ENCODE measurements at places on chromosomes 4 and X.

GRCh38 chr4:1200425-1201035, 28.1 kb upstream of the SPON2 start:
- peak; percentile 91 for DNase-seq

GRCh38 chr4:111618908-111619307, 526.3 kb upstream of the FAM241A start:
- peak; percentile 54 for DNase-seq

GRCh38 chr4:42488114-42488513, 90.8 kb downstream of the SHISA3 start:
- DNase-seq, result no peak

- DNase-seq, result no peak
Observed at GRCh38 chrX:151746502-151746901, 12.0 kb downstream of the CNGA2 start.

- no peak for DNase-seq
Observed at GRCh38 chr4:57612279-57612678, 502.1 kb upstream of the IGFBP7 start.

DNA sequence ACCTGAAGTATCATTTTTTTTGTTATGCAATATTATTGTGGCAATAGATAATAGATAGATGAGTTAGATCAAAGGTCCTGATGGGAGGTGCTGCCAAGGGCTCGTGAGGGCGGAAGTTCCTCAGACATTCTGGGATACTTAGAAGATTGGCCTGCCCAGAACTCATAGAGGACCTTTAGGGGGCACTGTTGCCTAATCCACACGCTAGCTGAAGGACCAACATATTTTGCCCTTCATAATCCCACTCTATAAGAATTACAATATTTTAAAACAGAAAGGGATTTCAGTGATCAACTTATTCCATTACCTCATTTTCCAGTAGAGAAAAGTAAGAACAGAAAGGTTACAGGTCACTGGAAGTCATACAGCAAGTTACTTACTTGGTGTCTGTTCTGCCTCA, 22.9 kb upstream of the COX7B2 start:
- peak; percentile 78 for DNase-seq

GRCh38 chrX:29478336-29479069, 736.9 kb upstream of the MAGEB2 start:
- peak; percentile 68 for DNase-seq

DNA sequence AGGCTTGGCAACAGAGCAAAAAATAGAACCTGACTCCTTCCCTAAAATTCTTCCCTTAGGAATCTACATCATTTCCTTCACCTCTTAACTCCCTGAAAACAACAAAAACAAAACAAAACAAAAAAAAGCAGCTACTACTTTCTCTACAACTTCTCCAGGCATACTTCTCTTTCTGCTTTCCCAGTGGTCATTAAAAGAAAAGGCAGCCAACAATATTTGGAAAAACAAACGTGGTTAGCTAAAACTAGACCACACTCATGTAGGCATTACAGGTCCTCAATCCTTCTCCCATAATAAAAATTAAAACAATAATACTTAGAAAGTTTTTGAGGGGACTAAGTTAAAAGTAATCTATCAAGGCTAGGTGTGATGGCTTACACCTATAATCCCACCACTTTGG, 29.0 kb upstream of the SMIM14 start:
- no peak for DNase-seq

GRCh38 chr4:183540410-183541009, 35.7 kb downstream of the ING2 start:
- peak; percentile 31 for DNase-seq

- DNase-seq, result no peak
Observed at GRCh38 chr4:74282926-74283325, 25.3 kb upstream of the EPGN start.

- DNase-seq, result peak; percentile 4
Observed at GRCh38 chr4:116357758-116358157, 727.6 kb downstream of the TRAM1L1 start.

- no peak for DNase-seq
Observed at GRCh38 chrX:10744007-10744406, 123.6 kb upstream of the MID1 start.

DNA sequence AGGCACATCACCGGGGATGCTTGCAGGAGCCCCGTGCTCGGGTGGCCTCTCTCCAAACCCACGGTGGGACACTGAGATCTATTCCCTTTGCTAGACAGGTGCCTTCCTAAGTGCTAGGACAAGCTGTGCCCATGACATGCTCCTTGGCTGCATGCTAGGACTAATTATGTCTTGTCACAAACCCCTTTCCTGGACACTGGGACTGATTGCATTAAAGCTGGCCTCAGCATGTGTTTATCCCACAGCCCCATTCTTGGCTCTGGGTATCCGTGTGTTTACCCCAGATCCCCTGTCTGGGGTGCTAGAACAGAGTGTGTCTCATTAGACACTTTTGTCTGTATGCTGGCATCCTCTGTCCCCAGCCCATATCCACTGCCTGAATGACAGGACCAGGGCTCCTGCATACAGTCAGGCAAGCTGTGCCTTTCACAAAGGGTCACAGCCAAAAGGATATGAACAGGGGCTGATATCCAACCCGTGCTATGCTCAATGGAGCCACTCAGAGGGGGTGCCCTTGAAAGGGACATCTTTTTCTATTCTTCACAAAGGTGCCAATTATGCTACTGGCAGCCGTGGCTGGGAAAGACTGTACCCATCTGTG, 9.2 kb upstream of the IQSEC2 start:
- no peak for DNase-seq

- no peak for DNase-seq
Observed at GRCh38 chrX:124127496-124127895, 166.0 kb downstream of the STAG2 start.

DNA sequence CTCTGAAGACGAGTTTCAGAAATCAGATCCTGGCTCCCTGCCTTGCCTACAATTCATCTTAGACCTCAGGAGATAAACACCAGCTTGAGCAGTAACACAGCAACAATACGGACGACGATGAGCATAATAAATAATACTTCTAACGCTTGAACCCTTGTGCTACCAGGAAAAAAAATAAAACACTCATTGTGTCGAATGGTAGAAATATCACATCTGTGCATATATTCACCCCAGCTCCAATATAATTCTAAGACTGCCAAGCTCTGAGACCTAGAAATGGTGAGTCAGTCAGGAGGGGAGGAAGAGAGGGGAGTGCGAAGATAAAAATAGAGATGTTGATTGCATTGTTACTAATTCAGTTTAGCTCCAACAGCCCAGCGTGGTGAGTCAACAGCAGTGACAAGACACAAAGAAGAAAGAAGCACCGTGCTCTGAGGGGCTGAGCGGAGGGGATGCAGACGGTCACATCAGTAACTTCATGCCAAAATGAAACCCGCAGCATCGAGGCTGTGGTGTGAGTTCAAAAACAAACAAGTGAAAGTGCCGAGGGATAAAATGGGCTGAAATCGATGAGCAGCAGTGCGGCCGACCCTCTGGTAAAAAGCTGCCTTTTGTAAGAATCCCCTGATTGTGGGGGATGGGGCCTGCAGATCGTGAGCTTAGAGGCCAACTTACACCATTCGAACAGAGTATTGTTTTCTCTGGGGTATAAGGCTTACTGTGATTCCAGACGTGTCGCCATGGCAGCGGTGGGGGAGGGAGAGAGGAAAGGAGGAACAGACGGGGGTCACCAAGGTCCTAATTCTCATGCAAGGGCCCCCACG, 150.4 kb downstream of the MGST2 start:
- DNase-seq, result peak; percentile 83

GRCh38 chr4:72119946-72120345, 88.1 kb downstream of the NPFFR2 start:
- no peak for DNase-seq

- no peak for DNase-seq
Observed at GRCh38 chr4:135552131-135552530, 1350.5 kb upstream of the PABPC4L start.

- DNase-seq, result peak; percentile 19
Observed at GRCh38 chr4:177322266-177322665, 12.6 kb downstream of the NEIL3 start.

GRCh38 chr4:140052050-140052449, 101.9 kb downstream of the MAML3 start:
- peak; percentile 75 for DNase-seq

DNA sequence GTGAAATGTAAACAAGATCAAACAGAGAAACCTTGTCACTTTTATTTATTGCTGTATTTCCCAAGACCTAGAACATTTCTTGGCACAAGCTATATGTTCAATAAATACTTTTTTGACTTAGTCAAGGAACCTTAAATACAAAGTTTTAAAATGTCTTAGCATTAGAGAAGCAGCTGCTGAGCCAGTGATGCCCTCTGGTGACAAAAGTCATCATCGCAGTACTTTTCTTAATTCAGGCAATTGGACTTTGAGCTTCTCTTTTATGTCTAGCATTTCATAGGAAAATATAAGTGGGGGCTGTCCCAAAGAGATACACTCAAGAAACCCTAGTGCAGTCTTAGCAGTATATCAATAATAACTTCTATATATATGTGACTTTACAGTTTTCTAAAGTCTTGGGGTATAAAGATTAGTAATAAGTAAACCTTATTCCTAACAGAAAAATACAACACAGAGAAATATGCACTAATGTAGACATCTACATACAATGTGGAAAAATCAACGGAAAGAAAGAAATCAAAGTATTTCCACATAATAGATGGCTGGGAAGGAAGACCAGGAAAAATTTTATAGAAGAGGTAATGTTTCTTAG, 118.4 kb downstream of the DTHD1 start:
- DNase-seq, result peak; percentile 27

DNA sequence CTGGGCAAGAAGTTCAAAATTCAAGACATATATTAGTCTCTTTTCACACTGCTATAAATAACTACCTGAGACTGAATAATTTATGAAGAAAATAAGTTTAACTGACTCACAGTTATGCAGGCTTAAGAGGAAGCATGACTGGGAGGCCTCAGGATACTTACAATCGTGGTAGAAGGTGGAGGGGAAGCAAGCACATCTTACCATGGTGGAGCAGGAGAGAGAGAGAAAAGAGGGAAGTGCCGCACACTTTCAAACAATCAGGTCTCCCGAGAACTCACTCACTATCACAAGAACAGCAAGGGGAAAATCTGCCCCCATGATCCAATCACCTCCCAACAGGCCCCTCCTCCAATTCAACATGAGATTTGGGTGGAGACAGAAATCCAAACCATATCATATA, 273.3 kb upstream of the RASGEF1B start:
- no peak for DNase-seq

DNA sequence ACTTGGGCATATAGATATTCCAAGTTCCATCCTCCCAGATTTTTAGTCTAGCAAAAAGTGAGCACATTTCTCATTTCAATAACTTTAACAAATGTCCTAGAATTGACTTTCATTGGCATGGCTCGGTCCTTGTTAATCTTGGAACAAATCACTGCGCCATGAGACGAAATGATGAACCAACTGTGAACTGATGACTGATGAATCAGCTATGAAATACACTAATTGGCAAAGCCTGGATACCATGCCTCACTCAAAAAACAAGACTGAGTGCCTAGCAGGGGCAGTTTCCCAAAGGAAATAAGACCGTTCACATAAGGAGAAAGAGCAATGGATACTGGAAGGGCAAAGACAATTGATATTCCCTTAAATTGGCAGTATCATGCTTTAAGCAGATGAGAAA, 248.6 kb upstream of the VEGFC start:
- DNase-seq, result no peak

Measured in choroid plexus epithelial cell (primary cell).